GOT3 (cell line): ENCODE measurements at places on chromosomes 4 and X.

DNA sequence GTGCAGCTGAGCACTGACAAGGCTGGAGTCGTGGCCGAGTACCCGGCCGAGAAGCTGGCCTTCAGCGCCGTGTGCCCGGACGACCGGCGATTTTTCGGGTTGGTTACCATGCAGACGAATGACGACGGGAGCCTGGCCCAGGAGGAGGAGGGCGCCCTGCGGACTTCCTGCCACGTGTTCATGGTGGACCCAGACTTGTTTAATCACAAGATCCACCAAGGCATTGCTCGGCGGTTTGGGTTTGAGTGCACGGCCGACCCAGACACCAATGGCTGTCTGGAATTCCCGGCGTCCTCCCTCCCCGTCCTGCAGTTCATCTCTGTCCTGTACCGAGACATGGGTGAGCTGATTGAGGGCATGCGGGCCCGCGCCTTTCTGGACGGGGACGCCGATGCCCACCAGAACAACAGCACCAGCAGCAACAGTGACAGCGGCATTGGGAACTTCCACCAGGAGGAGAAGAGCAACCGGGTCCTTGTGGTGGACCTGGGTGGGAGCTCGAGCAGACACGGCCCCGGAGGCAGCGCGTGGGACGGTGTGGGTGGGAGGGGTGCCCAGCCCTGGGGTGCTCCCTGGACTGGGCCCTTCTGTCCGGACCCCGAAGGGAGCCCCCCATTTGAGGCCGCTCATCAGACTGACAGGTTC lies 24.3 kb downstream of the RGS12 start:
- DNase-seq, result no peak

GRCh38 chrX:102845020-102845419 lies 92.1 kb upstream of the RAB40AL start:
- DNase-seq, result no peak

DNA sequence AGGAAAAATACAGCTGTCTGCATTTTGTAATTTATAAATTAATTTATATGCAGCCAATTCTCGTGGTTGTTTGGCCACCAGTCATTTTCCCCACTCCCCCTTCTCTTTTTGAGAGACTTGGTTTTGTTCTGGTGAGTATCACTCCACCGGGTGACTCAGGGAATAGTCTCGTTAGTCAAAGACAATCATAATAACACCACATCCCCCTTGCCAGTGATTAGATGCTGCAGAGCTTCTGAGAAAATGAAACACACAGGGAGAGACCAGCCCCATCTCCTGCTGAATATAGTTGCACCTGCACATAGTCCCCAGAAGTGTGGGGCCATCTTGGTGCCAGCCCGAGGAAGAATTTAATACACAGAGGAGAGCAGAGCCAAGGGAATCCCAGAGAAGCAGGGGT lies 8.0 kb upstream of the FNIP2 start:
- DNase-seq, result no peak

GRCh38 chr4:119233750-119234149 lies 21.2 kb downstream of the USP53 start:
- DNase-seq, result no peak

- no peak for DNase-seq
Observed at GRCh38 chrX:126124721-126125120, 41.4 kb downstream of the DCAF12L2 start.

GRCh38 chr4:74545448-74545847 lies 100.5 kb downstream of the AREG start:
- no peak for DNase-seq

GRCh38 chr4:101981756-101982155 lies 191.2 kb downstream of the BANK1 start:
- DNase-seq, result no peak

DNA sequence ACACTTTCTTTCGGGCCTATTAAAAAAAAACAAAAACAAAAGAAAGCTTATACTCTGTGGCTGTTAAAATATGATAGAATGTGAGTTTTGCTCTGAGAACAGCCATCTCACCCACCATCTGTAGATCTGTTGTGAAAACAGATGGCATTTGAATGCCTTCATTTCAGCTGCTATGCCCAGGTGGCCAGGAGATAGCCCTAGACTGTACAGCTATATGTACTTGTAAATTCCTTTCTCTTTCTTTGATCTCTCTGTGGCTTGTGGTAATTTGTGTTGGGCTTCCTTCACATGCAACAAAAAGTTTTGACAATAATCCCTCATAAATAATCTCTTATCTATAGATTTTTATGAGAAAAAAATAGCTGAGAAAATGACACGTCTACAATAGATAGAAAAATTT lies 38.1 kb downstream of the PNPLA4 start:
- no peak for DNase-seq

DNA sequence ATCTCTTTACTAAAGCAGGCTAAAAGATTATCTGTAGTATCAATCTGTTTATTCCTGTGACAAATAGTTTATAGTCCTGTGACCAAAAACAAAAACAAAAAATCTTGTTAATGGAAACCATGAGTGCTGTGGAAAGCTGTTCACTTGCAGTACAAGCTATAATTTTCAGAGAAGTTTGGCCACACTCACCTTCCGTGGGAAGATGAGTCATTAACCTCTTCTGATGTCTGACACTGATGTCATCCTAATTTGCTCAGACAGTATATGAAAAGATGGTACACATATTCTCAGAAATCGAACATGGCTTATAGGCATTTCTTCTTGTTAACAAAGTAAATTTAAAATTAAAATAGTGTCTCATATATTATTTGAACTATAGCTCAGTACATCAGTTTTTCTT lies 19.9 kb upstream of the ENPP6 start:
- no peak for DNase-seq

DNA sequence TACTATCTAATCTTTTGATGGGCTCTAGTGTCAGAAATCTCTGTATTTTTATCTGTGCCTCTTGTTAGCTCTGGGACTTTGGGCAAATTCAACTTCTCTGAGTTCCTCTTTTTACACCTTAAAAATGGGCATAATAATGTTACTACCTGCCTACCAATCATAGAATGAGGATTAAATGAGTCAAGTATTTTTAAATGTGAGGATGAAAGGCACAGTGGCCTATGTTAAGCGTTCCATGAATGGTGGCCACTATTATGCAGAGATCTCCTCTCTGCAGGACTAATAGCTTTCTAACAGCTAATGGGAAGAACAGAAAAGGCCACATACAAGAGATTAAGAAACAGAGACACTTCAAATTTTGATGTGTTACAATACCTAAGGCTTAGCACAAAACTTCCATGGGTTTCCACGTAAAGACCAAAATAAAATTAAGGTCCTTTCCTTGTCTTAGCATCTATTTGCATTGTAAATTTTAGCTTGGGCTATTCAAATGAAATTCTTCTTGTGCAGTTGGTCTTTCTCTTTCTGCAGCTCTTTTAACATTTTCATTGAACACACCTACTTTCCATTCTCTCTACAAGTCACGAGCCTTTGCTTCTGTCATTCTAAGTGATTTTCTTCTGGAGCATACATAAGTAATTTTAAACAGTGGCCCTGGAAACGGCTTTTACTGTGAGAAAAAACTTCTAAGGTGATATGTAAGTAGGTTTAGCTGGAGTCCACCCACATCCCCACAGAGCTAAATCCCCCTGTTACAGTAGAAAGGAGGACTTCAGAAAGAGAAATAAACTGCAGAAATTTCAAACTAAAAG lies 117.9 kb upstream of the MED14 start:
- no peak for DNase-seq

DNA sequence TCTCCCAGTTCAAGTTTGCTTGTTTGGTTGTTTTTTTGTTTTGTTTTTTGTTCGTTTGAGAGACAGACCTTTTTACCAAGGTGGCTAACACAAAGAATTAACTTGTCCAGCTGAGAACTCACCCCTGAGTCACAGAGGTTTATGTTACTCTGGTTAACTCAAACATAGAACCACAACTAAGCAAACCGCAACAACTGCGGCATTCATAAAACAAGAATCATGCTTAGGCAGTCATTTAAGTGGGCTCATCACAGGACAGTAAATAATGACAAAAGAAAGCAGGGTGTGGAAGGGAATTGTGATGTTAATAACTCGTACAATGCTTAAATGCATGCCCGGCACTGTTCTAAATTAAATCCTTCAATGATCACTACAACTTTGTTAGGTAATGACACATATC lies 24.7 kb upstream of the IL13RA1 start:
- no peak for DNase-seq

- DNase-seq, result no peak
Observed at GRCh38 chr4:183721207-183722081, 62.4 kb downstream of the TRAPPC11 start.

DNA sequence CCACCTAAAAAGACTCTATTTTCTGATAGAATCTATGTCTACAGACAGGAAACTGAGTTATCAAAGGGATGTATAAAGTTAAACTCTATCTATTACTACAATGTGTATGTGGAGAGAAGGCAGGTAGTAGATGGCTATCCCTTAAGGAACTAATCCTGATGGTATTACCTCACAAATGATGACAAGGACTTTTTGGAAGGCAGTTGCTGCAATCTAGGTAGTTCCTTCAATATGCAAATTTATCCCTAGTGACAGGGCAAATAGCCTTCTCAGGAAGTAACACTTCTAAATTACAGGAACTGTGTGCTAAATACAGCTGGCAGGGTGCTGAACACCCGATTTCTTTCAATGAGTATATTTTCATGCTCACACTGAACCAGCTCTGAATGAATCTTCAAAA lies 177.4 kb downstream of the COL25A1 start:
- no peak for DNase-seq

DNA sequence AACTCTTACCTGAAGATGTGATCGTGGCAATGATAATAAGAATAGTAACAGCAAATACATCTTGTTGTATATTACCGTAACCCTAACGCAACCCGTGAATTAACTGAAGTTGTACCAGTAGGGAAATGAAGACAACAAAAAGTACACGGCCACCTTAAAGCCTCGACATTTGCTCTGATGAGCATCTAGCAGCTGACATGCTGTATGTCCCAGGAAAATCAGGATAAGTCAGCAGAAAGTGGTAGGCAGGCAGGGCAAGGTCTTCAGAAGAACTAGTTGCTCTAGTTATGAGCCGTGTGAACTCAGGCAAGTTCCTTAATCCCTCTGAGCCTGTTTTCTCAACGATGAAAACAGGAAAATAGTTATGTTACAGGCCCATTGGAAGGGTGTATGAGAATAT lies 7.7 kb upstream of the ASB5 start:
- no peak for DNase-seq

DNA sequence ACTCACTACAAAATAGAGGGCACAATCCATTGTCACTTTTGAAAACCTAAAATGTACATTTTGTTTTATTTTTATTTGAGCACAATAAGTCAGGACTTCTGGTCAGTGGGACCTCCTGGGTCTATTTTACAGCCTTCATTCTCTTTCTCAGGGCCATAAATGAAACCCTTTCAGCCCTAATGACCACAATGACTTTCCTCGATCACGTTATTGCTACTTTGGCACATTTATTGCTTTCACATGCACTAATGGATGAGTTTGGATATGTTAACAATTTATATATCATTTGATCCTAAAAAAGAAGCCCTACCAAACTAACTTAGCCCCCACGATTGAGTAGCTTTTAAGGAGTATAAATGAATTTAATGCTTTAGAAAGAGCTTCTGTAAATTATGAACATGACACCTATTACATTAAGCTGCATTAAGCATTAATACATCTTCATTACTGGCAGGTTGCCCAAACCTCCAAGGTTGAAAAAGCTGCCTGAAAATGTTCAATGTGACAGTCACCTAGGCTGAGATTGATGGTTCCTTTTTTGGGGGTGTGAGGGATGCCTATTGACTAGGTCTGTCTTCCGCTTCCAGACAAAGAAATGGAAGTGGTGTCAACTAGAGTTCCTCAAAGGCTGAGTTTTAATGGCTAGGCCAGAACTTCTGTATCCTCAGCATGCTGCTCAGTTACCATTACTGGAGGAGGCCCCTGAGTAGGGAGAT lies 296.4 kb downstream of the GPAT3 start:
- DNase-seq, result no peak

- no peak for DNase-seq
Observed at GRCh38 chr4:76767983-76768382, 130.0 kb downstream of the SOWAHB start.

DNA sequence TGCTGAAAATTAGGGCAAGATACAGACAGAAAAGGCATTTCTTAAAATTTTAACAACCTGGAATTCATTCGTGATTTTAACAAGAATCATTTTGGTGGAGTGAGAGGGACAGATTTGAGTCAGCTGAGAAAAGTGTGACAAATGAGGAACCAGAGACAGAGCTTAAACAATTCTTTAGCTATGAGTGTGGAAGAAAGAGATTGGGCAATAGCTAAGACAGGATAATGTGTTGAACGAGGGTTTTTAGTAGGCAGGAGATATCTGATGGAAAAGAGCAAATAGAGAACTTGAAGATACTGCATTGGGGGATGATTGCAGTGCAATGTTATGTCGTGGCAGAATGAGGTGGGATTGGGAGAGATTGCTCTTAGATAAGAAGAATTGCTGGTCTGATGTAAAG lies 164.2 kb upstream of the SPRY1 start:
- DNase-seq, result no peak

GRCh38 chr4:143082701-143083100 lies 102.0 kb upstream of the USP38 start:
- no peak for DNase-seq

DNA sequence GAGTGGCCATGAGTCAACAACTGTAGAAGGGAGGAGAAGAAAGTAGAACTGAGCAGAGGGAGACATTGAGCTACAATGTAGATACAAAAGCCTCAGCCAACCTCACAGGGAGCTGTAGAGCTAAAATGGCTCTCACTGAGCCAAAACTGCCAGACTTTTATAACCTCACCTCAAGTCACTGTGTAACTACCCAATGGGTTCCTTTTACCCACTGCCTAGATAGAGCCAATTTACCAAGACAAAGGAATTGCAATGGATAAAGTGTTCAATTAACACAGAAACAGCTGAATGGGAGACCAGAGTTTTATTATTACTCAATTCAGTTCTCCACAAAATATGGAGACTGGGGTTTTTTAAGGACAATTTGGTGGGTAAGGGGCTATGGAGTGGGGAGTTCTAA lies 938.9 kb upstream of the GRIA3 start:
- no peak for DNase-seq

GRCh38 chr4:138269175-138269574 lies 27.0 kb upstream of the SLC7A11 start:
- no peak for DNase-seq

DNA sequence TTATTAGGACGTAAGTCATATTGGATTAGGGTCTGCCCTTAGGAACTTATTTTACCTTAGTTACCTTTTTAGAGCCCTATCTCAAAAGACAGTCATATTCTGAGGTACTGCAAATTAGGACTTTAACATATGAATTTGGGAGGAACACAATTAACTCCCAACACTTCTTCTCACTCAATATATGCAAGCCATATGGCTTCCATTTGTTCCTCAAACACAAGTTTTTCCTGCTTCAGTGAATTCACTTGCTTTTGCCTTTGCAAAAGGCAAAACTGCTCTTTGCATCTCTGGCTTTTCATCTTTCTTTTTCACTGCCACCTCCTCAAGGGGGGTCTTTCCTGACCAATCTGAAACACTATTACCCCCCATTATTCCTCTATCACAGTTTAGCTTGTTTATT lies 220.3 kb downstream of the KCTD8 start:
- DNase-seq, result no peak
